ENCODE measurements at places on chromosomes 2 and 18.

DNA sequence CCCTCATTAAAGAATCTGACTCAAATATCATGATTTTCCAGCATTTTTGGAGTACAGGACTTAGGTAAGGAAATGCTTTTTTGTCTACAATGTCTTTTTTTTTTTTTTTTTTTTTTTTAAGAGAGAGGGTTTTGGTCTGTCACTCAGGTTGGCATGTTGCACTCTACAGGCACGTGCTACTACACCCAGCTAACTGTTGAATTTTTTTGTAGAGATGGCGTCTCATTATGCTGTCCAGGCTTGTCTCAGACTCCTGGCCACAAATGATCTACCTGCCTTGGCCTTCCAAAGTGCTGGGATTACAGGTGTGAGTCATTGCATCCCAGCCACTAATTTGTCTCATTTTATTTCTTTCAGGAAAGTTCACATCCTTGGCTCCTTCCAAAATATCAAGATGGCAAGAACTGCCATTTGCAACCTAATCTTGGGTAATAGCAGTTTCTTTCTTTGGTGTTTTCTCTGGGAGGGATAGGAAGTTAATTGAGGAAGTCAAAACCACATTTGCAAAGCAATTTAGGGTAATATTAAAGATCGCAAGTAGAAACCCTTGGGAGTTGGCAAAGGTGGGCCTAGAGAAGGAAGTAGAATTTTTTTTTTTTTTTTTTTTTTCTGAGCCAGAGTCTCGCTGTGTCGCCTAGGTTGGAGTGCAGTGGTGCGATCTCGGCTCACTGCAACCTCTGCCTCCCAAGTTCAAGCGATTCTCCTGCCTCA lies 15.5 kb downstream of the PNO1 start:
- DNase-seq: no peak

GRCh38 chr18:58605027-58606020 lies 23.6 kb downstream of the ALPK2 start:
- DNase-seq: no peak

- no peak for DNase-seq
Measured at GRCh38 chr2:19238440-19239060, 119.9 kb downstream of the OSR1 start.

GRCh38 chr2:224982910-224983711 lies 59.2 kb downstream of the DOCK10 start:
- DNase-seq: peak; percentile 20

DNA sequence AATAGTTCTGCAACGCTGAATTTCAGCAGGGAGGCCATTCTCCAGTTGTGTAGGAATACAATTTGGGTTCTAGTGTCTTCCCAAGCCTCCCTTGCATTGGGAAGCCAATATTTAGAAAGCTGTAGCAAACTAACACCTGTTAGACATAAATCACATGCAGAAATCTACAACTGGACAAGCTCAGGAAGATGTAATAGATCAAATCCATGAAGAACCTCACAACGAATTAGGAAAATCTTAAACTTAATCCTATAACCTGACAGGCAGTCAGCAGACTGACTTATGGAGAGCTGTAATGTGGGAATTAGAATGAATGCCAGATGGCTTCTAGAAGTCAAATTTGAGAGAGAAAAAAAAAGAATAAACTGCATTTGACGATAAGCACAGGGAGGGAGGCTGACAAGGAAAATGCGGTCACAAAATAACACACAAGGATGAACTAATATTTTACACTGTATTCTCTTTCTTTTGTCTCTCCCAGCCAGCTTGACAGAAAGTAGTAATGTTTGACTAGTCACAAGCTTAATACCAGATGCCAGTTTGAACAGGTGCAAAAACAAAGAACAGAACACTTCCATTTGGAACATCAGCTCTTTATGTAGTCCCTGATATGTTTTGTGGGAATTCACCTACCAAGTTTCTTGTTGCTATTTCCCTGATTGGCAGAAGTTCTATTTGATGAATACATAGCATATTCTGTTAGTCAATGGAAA lies 50.8 kb upstream of the FANCL start:
- DNase-seq: no peak

DNA sequence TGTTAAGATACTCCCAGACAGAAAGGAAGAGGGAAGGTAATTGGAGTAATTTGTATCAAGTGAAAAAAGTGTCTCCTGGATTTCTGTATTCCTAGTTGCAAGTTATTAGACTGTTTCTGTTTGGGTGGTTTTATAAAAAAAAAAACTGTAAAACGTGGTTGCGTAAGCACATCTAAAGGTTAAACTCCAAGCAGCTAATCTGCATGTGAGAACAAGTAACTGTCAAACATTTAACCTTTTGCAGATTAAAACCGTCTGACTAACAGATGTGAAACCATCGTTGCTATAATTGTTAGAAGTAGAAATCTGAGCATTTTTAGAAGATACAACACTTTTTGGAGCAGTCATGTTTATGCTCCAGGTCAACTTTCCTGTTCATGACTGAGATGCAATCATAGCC lies 72.3 kb downstream of the AFF3 start:
- no peak for DNase-seq

GRCh38 chr2:46328291-46328690 lies 31.1 kb downstream of the EPAS1 start:
- no peak for DNase-seq

DNA sequence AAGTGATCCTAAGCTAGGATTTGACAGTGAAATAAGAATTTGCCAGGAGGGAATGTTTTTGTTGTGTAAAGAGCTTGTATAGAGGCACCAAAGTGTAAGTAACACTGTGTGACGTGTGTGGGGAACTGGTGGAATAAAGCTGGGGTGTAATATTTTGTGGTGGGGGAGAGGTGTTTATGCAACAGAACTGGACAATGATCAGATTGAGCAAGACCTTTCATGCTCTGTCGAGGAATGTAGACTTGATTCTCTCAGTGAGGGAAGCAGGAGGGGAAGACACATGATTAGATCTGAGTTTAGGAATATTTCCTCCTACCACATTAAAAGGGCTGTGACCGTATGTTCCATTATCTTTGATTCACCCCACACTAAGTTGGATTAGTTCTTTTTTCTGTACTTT lies 43.6 kb downstream of the EFEMP1 start:
- DNase-seq: no peak

DNA sequence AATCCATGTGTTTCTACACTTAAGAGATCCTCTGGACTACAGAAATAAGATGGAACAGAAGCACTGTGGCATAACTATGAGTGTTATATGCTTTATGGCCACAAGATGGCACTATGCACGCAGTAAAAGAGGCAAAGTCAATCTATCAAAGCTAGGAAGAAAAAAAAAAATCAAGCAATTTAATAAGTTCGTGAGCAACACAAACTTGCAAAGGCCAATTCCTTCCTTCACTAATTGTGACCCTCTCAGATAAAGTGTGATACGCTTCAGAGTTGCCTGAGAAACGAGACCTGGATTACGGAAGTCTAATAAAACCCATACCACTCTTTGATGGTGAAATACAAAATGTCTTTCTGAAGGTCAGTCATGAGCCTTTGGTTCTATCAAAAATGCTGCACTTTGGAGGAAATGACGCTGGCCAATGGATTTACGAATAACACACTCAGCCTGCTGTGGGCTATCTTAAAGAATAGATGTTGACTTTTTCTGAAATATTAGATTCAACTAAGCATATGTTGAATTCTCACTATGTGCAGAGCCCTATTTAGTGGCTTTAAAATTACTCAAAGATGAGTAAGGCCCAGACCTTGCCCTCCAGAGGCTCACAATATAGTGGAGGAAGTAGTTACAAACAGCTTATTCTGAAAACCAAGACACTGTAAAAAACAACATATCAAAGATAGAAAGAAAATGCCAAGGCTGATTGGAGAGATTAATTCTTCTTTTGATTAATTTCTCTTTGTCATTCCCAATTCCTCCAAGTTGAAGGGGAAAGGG lies 35.5 kb upstream of the TTR start:
- DNase-seq: no peak

DNA sequence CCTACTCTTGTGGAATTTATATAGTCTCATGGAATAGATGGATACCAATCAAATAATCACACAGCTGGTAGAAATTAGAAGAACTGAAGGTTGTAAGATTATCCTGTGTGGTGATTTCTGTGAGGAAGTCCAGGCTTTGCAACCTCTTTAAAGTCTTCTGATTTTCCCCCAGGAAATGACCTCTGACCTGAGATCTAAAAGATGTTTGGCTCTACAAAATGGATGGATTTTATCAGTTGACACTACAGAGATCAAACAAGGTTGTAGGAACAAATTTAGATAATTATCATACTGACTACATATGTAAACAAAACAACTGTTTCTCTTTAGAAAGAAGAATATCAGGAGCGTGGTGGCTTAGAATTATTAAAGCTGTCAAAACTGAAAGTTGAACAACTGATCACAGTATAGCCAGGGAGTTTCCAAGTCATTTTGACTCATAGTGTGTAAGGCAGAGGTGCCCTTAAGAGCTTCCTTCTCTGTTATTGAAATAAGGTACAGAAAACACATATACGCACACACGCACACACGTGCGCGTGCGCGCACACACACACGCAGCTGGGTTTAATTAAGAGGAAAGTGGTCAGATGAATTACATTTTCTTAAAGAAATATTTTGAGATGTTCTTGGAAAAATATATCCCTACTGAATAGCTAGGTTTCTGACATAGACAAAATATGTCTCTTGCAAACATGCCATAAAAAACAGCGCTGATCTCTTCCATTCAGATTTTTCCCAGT lies 35.5 kb upstream of the PELI1 start:
- DNase-seq: no peak

DNA sequence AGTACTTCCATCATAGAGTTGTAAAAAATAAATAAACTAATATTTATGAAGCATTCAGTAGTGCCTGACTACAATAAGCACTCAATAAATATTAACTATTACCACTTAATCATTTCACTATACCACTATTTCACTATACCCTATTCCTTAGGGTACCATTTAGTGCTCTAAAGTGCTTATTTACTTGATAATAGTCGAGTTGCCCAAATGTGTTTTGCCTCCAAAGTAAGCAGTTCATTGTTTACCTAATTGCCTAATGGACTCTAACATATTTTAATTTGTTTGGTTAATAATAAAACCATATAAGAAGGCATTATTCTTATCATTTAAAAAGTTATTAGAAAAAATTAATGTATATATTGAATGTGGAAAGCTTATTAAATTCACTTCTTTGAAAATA lies 33.0 kb upstream of the MAP2 start:
- no peak for DNase-seq

GRCh38 chr2:125280265-125280664 lies 1255.2 kb downstream of the CNTNAP5 start:
- no peak for DNase-seq

DNA sequence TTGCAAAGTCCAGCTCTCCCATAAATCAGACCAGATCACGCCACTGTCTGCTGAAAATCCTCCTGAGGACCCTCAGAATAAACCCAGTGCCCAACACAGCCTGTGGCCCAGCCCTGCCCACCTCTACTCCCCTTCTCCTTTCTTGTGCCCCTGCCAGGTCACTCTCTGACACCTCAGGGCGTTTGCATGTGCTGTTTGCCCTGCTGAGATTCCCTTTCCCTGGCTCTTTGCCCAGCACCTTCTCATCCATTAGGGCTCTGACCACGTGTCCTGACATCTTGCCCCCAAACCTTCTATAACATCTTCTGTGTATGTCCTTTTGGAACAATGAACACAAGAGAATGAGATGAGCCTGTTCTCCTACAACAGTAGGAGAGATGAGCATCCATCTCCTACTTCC lies 18.5 kb upstream of the NMUR1 start:
- no peak for DNase-seq

GRCh38 chr2:197908990-197909776 lies 104.8 kb downstream of the PLCL1 start:
- DNase-seq: no peak

GRCh38 chr18:74450626-74451025 lies 6.5 kb downstream of the DIPK1C start:
- DNase-seq: no peak

- DNase-seq: no peak
Measured at GRCh38 chr2:40360652-40361051, 91.2 kb downstream of the SLC8A1 start.

DNA sequence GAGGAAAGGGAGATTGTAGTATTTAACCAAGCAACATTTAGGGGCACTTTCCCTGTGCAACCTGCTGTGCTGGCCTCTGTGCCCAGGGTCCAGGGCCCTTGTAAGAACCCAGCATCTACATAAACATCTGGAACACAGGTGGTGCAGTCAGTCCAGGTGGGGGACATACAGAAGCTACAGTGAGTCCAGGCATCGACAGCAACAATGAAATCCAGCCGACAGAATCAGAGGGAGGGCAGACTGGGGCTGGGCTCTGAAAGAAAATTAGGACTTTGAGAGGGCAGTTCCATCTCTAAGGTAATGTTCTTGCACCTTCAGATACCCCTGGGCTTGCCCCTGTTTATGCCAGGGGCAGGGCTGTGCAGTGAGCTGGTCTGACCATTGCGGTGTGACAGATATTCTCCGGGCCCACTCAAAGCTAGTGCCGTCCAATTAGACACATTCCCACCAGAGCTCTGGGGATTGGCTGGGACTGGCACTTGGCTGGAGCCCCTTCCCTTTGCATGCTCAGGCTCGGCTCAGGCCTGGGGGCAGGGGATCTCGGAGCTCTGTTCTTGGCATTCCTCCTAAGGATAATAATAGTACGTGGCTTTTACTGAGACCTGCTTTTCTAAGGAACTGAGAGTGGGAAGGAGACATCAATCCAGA lies 5.4 kb downstream of the LBH start:
- no peak for DNase-seq

DNA sequence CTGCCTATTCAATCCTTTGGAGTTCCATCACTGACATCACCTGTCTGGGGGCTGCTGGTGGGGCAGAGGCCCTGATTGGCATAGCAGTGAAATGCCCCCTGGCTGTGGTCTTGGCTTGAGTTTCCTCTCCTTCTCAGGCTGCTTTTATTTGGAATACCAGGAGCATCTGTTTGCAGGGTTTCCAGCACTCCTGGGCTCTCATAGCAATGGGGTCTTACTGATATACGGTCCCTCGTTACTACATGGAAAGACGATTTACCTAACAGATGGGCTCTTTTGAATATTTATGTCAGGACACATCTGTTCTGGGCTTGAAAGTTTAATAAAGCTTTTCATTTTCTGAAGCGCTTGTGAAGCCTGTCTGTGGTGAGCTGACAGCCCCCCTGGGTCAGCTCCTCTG lies 230.3 kb downstream of the SLC4A3 start:
- no peak for DNase-seq

DNA sequence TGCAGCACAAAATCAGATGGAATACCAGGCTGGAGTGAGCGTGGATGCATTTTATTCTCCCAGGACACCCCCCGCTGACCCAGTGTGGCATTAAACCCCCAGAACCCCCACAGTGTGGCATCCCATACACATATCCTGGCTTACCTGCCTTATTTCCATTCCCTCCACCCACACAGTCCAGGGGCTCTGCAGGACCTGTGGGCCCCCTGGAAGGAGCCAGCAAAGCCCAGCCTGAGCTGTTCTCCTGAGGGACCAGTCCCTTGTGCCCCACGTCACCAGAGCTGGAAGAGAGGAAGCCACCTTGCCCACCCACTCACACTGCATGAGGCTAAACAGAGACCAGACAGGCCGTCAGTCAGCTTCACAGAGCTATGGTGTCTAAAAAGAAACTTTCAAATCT lies 20.1 kb downstream of the ST8SIA5 start:
- DNase-seq: no peak

- DNase-seq: no peak
Measured at GRCh38 chr18:47595831-47596501, 334.5 kb downstream of the SMAD2 start.

All from NCI-H1417 treated with DMSO at 0.1 percent for 48 hours (cell line).